ENCODE measurements at places on chromosomes 16 and 17. TPM values are rescaled to one million over a fixed set of nuclear protein-coding genes. Genes with fewer than 3 reads are reported as not detected.

The OR1A1 gene
- not detected for total RNA-seq

The ENPP7 gene
- not detected for total RNA-seq

The SEPTIN12 gene
- not detected for total RNA-seq

The ACSM3 gene
- total RNA-seq = 34.9 TPM

DNA sequence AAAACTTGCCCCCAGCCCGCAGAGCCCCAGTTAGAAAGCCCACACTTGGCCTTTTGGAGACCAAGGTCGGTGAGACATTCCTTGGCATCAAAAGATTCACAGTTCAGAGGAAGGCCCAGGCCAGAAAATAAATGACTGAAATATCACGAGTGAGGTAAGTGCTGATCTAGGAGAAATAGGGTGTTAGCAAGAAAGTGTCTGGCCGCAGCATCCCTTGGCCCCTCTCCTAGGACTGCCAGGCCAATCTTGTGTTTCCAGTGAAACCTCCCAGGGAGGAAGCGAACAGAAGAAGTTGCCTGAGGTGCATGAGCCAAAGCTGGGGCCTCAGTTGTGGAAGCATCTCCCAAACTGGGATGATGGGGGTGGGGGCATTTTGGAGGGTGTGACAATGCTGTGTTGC, 22.5 kb upstream of the NSMCE1 start:
- DNase-seq = no peak
- H3K27ac ChIP-seq = no peak overlapping the region
- H3K4me3 ChIP-seq = no peak overlapping the region
- no peaks in the 10 kb centered on the region for H3K27me3 ChIP-seq

GRCh38 chr17:81404558-81405165, 9.4 kb downstream of the BAHCC1 start:
- H3K27me3 ChIP-seq = no peaks in the 10 kb centered on the region
- DNase-seq = peak; percentile 57
- H3K4me3 ChIP-seq = no peak overlapping the region
- peak overlapping the region; percentile 88 for H3K27ac ChIP-seq

GRCh38 chr17:81840826-81841778, 6.3 kb upstream of the PPP1R27 start:
- H3K27me3 ChIP-seq = no peaks in the 10 kb centered on the region
- H3K4me3 ChIP-seq = no peak overlapping the region
- no peaks in the 10 kb centered on the region for H3K4me1 ChIP-seq
- DNase-seq = no peak
- peaks cover 9% of the 10 kb centered on the region for H3K36me3 ChIP-seq

DNA sequence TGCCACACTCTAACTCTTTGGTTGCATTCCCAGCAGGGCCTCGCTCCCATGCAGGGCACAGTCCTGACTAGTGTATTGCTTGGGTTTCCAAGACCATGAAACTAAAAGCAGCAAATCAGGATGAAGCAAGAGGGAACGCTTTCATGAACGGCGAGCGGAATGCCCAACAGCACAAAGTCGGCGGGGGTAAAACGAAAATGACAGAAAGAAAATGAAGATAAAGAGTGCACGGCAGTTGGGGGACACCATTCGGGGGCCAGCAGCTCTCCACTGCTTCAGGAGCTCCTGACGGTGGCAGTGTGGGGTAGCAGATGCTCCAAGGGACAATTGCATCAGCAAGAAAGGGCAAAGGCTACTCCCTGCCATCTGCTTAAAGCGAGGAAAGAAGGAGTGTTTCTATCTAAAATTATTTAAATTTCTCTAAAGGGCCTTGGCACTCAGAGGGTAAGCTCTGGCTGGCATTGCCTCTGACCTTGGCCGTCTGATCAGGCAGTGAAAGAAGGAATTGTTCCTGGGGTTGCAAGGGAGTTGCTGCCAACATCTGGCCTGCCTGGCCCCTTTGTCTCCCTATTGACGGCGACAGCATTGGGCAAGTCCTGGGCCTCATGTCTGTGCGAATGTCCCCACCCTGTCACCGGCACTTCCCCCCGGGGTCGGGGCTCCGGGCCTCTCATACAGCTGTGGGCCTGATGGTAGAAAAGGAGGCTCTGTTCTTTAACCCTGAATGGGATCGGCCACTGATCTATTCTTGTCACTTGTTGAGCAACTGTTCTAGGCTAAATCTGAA, 138.2 kb downstream of the CMIP start:
- peak overlapping the region; percentile 30 for H3K27ac ChIP-seq
- no peak overlapping the region for H3K4me3 ChIP-seq
- DNase-seq = no peak
- H3K36me3 ChIP-seq = no peaks in the 10 kb centered on the region
- no peaks in the 10 kb centered on the region for H3K27me3 ChIP-seq

GRCh38 chr17:79777894-79778503, at the start of gene CBX2:
TSS of gene CBX2 (plus strand) at chr17:79778148. CDS start at chr17:79778236, 88 bp downstream.
- H3K4me3 ChIP-seq = peak within 1 kb of the TSS; percentile 62
- H3K4me1 ChIP-seq = peaks cover 11% of the 10 kb centered on the region
- no peak within 1 kb of the TSS for H3K27ac ChIP-seq
- H3K36me3 ChIP-seq = no peaks in the 10 kb centered on the region
- peaks cover 43% of the 10 kb centered on the region for H3K27me3 ChIP-seq

- peaks cover 13% of the 10 kb centered on the region for H3K4me1 ChIP-seq
- H3K27ac ChIP-seq = no peak overlapping the region
- H3K36me3 ChIP-seq = no peaks in the 10 kb centered on the region
These were observed 30.0 kb upstream of the SLC38A10 start for GRCh38 chr17:81324851-81325713.

GRCh38 chr16:11780991-11781680, 15.9 kb downstream of the ZC3H7A start:
- peaks cover 8% of the 10 kb centered on the region for H3K36me3 ChIP-seq
- peaks cover 3% of the 10 kb centered on the region for H3K4me1 ChIP-seq
- H3K27me3 ChIP-seq = no peaks in the 10 kb centered on the region
- H3K4me3 ChIP-seq = no peak overlapping the region
- no peak overlapping the region for H3K27ac ChIP-seq
- no peak for DNase-seq

- H3K4me3 ChIP-seq = peak overlapping the region; percentile 95
- no peaks in the 10 kb centered on the region for H3K36me3 ChIP-seq
- H3K27me3 ChIP-seq = no peaks in the 10 kb centered on the region
- H3K27ac ChIP-seq = peak overlapping the region; percentile 99
These were observed 744 bp upstream of the GGNBP2 start for GRCh38 chr17:36544044-36544306.

GRCh38 chr17:37743612-37743874, 1.3 kb downstream of the HNF1B start:
- H3K27ac ChIP-seq = peak overlapping the region; percentile 69
- peaks cover 29% of the 10 kb centered on the region for H3K27me3 ChIP-seq
- peak; percentile 80 for DNase-seq
- peak overlapping the region; percentile 49 for H3K4me3 ChIP-seq

GRCh38 chr17:17515934-17516930, 20.0 kb upstream of the RASD1 start:
- H3K4me3 ChIP-seq = no peak overlapping the region
- H3K27ac ChIP-seq = no peak overlapping the region
- H3K36me3 ChIP-seq = no peaks in the 10 kb centered on the region

DNA sequence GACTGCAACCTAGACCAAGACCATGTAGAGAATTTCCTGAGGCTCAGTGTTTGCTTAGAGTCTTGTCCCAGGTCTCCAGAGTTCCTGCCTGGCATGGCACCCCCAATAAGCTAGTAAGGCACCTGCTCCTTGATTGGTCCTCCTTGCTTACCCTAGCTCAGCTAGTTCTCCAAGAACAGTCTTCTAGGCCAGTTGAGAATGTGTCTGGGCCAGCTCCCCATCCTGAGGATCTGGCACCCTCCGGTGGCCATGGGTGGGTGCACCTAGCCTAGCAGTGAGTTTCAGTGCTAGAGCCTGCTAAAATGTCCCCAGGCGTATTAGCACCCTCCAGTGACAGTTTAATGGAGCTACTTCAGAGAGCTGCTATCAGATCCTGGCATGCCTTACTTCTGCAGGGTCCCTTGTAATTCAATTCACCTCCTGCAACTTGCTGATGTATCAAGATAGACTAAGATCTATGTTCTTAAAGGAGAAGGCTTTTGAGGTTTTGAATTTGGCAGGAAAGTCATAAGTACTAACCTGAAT, 44.4 kb upstream of the MED13 start:
- peak; percentile 73 for DNase-seq
- H3K36me3 ChIP-seq = no peaks in the 10 kb centered on the region
- H3K27ac ChIP-seq = no peak overlapping the region
- no peaks in the 10 kb centered on the region for H3K27me3 ChIP-seq
- peaks cover 4% of the 10 kb centered on the region for H3K4me1 ChIP-seq

GRCh38 chr16:57061084-57061905, 31.1 kb upstream of the CPNE2 start:
- no peak for DNase-seq
- no peak overlapping the region for H3K27ac ChIP-seq
- no peak overlapping the region for H3K4me3 ChIP-seq
- H3K36me3 ChIP-seq = no peaks in the 10 kb centered on the region

DNA sequence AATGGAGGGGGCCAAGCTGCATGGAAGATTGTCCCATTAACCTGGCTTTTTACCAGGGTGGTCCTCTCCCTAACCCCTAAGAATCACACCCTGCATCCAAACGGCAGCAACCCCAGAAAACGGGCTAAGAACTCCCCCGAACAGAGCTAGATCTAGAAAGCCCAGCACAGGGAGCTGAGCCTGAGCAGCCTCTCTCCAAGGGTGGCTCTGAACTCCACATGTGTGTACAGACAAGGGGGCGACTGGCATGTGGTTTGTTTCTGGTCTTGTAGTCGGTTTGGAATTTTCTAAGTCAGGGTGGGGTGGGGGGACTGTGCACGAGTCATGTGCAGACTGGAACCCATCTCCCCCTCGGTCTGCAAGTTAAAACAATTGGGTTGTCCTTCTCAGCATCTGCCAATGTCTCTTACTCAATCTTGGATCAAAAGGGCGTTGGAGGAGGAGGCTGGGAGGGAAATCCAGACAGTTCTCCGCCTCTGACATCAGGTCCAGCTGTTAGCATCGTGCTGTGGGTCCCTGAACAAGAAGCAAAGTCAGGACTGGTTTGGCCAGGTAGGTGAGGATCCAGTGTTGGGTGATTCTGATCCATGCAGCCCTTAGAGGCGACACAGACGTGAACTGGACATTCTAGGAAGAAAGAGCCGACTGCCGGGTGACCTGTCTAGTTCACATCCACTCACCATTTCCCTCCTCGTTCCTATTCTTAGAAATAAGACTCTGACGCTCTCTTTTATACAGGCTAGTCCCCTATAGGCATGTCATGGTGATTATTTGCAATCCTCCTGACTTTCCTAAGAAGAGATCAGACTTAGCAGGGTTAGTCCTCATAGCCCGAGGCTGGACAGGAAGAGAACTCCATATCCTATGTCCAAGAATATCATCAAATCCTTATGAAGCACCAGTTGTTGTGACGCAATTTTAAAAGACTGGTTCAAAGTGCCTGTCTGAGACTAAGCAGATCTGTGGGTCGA, 381.8 kb downstream of the SOX9 start:
- peak; percentile 50 for DNase-seq
- no peak overlapping the region for H3K4me3 ChIP-seq
- peak overlapping the region; percentile 50 for H3K27ac ChIP-seq
- H3K4me1 ChIP-seq = no peaks in the 10 kb centered on the region
- no peaks in the 10 kb centered on the region for H3K27me3 ChIP-seq

DNA sequence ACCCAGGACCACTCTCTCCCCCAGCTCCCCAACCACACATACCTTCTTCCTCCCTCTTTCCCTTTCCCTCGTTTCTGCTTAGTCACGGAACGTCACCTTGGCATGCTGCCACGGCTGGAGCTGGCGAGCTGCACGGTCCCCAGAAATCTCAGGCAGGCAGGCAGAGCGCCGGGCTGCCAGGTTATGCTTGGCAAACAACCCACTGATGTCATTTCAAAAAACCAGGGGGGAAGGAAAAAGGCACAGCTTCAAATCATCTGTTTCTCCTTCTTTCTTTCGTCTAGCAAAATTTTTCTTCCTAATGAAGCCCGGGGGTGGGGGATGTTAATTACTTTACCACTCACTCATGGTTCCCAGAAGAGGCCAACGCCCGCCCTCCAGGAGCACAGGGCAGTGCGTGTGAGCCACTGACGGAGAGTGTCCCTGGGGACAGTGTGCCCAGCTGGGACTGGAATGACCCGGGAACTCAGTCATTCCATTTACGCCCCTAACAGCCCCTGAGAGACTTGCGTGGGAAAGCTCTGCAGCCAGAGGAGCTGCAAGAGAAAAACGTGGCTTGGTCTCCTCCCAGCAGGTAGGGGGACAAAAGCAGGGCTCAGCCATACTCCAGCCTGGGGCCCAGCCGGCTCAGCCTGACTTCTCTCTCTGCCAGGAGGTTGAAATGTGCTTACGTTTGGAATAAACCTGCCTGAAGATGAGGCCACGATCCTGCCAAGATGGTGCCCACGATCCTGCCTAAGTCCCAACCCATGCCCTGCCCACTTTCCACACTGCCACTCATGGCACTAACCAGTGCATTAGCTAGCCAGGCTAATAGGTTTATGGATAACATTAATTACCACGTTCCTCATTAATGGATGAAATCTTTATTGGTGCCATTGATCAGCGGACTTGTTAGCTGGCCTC, 198.9 kb downstream of the ZFHX3 start:
- H3K27ac ChIP-seq = no peak overlapping the region
- no peaks in the 10 kb centered on the region for H3K36me3 ChIP-seq
- no peaks in the 10 kb centered on the region for H3K4me1 ChIP-seq
- no peaks in the 10 kb centered on the region for H3K27me3 ChIP-seq
- peak; percentile 81 for DNase-seq
